ENCODE measurements at places on chromosomes 1 and 21.

- DNase-seq, result no peak
Observed at GRCh38 chr1:210499956-210500355, 171.3 kb downstream of the HHAT start.

- DNase-seq, result no peak
Observed at GRCh38 chr1:165395478-165395877, 39.0 kb upstream of the LMX1A start.

DNA sequence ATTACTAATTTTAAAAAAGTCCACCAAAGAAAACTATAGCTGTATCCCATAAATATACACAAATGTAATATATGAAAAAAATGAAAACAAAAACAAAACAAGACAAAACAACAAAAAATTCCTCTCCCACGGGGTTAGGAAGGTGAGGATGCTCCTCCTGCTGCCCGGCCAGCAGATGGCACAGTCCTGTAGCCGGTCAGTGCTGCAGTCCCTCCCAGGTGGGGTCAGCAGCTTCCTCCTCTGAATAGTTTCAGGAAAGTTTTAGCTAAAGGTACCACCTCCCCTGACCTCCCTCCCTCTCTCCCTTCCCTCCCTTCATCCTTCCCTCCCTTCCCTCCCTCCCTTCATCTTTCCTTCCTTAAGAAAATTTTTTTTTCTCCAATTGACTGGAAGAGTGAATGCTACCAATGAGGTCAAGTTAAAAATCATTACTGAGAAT lies 67.8 kb upstream of the BCL10 start:
- no peak for DNase-seq

GRCh38 chr1:54479841-54480524 lies 68.0 kb upstream of the ACOT11 start:
- no peak for DNase-seq

DNA sequence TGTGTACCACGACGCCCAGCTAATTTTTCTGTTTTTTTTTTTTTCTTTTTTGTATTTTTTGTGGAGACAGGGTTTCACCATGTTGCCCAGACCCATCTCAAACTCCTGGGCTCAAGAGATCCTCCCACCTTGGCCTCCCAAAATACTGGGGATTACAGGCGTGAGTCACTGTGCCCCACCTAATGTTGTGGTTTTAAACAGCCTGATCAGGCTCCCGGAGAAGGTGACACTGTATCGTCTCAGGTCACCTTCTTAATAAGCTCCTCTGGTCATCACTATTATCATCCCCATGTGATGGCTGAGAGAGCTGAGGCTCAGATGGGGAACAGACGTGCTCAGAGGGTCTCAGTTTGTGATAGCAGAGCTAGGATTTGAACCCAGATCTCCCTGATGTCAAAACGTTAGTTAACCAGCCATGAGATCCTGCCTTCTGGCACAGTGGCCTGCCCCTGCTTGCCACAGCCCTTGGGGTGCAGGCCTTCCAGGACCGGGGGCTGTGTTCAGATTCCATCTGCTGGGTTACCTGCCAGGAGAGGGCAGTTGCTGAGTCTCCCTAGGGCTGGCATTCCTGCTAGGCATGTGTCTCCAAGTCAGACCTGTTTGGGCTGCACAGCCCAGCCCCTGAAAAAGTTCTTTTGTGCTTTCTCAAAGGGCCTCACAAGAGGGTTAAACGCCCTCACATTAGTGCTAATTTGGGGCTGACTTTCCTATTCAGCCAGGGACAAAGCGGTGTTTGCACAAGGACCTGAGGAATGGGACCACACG lies 32.7 kb upstream of the GRHL3 start:
- no peak for DNase-seq

DNA sequence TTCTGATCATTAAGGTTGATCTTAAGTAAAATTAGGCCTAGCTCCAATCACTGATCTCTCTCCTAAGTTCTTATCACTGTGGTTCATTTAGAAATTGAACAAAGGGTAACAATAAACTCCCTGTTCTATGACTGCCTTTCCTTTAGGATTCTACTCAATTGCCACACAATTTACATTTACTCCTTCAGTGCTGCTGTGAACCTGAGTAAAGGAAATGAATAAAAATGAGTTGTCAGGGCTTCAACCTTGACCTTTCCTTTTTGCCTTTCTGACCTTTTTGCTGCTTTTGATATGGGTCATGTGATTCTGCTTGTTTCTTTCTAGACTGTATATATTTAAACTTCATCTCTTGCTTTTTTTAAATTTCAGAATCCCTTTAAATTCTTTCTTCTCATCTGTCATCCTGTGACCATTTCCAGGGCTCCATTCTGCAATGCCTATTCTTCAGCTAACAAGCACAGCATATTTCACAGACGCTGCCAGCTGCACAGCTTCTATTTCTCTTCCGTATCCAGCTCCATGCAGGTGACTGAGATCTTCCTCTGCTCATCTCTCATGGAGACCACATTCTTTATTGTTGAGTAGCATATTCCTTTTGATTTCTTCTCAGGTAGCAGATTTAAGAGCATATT lies 3.2 kb downstream of the LRRC8B start:
- DNase-seq, result no peak

DNA sequence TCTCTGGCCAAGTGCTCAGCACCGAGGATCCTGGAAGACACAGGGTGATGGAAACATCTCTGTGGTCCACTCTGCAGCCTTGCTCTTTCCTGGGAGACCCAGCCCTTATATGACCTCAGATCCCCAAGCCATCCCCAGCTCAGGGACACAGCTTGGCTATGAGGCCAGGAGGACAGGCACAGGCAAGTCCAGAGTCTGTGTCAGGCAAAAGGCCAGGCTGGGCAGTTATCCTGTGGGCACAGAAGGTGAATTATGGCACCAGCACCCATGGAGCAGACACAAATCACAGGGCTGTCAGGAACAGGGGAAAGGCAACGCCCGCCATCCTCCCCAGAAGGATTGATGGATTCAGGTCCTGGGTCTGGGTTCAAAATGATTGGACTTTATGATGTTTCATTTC lies 52.1 kb upstream of the SCMH1 start:
- DNase-seq, result no peak

- no peak for DNase-seq
Observed at GRCh38 chr1:213513006-213513405, 462.0 kb downstream of the RPS6KC1 start.

DNA sequence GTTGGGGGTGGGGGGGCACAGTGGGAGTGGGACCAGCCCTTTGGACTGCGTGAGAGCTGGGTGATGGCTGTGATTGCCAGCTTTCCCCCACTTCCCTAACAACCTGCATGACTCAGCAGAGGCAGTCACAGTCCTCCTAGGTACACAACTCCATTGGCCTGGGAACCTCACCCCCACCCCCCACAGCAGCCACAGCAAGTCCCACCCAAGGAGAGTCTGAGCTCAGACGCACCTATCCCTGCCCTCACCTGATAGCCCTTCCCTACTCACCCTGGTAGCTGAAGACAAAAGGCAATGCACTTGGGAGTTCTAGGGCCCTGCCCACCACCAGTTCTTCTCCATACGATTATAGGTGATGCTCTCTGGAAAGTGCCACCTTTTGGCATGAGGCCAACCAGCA lies 188.9 kb downstream of the ZNF648 start:
- no peak for DNase-seq

GRCh38 chr1:45573231-45573804 lies 10.5 kb upstream of the NASP start:
- peak; percentile 19 for DNase-seq

DNA sequence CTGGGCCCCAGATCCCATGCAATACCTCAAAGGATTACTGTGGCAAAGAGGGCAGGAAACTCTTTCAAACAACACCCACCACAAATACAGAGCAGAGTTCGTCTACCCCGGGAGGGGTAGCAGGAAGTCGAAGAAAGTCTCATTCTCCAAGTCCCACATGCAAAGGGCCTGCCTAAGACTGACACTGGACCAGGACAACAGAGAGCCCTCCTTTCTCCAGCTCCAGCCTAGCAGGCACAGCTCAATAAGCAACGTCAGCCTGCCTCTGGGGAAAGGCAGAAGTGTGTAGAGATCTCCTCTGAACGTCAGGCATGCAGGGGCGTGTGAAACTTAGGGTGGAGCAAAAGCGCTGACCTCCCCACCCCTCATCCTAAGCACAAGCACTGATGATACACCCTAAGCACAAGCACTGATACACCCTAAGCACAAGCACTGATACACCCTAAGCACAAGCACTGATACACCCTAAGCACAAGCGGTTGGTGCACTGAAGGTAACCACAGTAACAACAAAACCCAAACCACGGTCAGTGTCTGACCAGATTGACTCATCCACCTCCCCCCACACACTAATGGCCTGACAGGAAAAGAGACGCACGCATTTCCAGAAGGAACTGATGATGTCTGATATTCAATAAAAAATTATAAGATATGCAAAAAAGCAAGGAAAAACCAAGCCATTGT lies 1.3 kb downstream of the KRTAP12-3 start:
- DNase-seq, result peak; percentile 17

DNA sequence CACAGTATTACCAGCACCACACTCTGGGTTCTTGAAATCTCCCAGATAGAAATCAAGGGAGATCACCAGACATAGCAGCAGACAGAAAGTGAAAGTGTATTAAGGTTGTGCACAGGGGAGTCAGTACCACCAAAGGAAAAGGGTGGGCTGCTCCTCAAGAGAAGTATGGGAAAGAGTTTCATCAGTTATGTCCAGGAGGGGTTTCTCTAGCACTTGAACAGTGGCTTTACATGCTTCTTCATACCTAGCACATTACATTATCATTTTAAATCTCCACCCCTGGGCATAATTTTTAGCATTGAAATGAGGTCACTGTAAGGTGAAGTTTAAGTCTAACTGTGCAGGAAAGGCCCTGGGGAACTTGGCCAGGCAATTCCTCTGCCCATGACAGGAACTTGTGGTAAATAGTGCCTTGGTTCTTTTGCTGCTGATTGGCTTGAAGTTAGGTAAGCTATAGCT lies 601.0 kb downstream of the NUF2 start:
- DNase-seq, result no peak

Measured in sciatic nerve (tissue), 2 donors.